ENCODE measurements at places on chromosomes 4 and X. TPM values are rescaled to one million over a fixed set of nuclear protein-coding genes. Genes with fewer than 3 reads are reported as not detected.

Gene DMD
- total RNA-seq, result 9.7 TPM

Gene PGM2
- total RNA-seq, result 28.7 TPM

Gene RASSF6
- total RNA-seq, result not detected

Gene WDR1
- 155 TPM for total RNA-seq

Gene TNIP2
- total RNA-seq, result 26.2 TPM

Gene RBM47
- total RNA-seq, result 0.48 TPM

DNA sequence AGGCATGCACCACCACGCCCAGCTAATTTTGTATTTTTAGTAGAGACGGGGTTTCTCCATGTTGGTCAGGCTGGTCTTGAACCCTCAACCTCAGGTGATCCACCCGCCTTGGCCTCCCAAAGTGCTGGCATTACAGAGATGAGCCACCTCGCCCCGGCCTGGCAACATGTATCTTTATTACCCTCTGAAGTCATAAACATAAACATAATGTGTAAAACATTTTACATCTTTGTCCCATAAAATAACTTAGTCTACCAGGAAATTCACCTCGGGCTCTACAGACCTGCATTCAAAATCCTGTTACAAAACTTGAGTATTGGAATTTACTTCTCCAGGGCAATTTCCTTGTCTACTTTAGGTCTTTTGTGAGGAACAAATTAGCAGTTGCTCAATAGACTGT, 68.1 kb upstream of the DUSP21 start:
- no peaks in the 10 kb centered on the region for H3K4me1 ChIP-seq
- no peaks in the 10 kb centered on the region for H3K27me3 ChIP-seq
- no peak for DNase-seq
- no peak overlapping the region for H3K27ac ChIP-seq
- H3K36me3 ChIP-seq, result peaks cover 2% of the 10 kb centered on the region
- H3K4me3 ChIP-seq, result no peak overlapping the region

- no peak for DNase-seq
- no peaks in the 10 kb centered on the region for H3K27me3 ChIP-seq
- H3K4me1 ChIP-seq, result peaks cover 8% of the 10 kb centered on the region
- H3K27ac ChIP-seq, result no peak overlapping the region
- H3K4me3 ChIP-seq, result no peak overlapping the region
Measured at GRCh38 chr4:187118166-187118565, 394.5 kb upstream of the FAT1 start.

DNA sequence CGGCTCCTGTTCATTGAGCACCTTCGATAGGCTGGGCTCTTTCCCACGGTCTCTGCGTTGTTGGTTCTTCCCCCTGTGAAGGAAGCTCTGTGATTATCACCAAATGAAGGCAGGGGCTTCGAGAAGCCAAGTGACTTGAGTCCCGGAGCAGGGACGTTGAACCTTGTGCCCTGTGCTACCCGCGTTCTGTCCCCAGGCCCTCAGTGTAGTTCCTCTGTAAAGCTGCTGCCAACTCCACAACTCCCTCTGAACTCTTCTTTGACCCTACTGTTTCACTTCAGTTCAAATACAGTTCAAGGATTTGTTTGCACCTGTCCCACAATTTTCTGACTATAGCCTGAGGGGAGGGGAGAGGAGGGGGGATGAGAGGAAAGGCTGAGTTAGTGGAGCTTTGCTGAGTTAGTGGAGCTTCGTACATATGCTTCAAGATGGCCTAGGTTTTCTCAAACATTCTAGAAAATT, 635 bp upstream of the PHF8 start:
- H3K36me3 ChIP-seq, result peaks cover 3% of the 10 kb centered on the region
- H3K27ac ChIP-seq, result peak overlapping the region; percentile 97
- H3K4me1 ChIP-seq, result peaks cover 27% of the 10 kb centered on the region
- DNase-seq, result no peak
- H3K4me3 ChIP-seq, result peak overlapping the region; percentile 99

GRCh38 chrX:118507766-118508165, 12.2 kb downstream of the DOCK11 start:
- no peak overlapping the region for H3K27ac ChIP-seq
- no peak overlapping the region for H3K4me3 ChIP-seq
- H3K4me1 ChIP-seq, result no peaks in the 10 kb centered on the region
- no peaks in the 10 kb centered on the region for H3K27me3 ChIP-seq

DNA sequence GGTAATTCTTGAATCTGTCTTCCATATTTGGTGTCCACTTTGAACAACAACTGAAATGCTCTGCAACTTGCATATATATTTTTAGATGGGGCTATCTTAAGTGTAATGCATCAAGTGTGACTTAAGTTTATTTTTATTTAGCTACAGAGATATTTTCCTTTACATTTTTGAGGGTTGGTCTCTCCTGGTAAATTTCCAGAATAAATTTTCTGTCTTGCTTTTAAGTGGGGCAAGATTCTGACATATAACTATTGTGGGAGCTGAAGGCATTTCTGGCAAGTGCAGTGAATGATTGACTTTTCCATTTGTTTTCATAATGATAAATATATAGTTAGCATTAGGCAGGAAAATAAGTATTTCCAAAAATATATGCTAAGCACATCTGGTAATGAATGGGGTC, 18.8 kb downstream of the UNC5C start:
- no peaks in the 10 kb centered on the region for H3K4me1 ChIP-seq
- no peaks in the 10 kb centered on the region for H3K27me3 ChIP-seq
- no peaks in the 10 kb centered on the region for H3K36me3 ChIP-seq

DNA sequence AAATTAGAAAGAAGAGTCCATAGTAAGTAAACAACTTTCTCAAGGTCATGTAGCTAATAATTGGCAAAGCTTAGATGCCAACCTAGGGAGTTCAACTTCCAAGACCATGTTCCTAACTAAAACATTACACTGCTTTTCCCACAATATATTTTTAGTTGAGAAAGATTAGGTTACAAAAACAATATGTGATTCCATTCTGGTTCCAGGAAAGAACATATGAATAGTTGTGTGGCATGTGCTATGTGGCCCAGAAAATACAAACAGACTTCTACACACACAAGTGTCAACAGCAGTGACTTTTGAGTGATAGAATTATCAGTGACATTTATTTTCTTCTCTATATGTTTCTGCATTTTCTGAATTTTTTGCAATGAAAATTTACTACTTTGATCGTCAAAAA, 62.7 kb upstream of the EDNRA start:
- DNase-seq, result no peak
- no peak overlapping the region for H3K4me3 ChIP-seq
- no peaks in the 10 kb centered on the region for H3K36me3 ChIP-seq
- H3K27ac ChIP-seq, result no peak overlapping the region
- no peaks in the 10 kb centered on the region for H3K4me1 ChIP-seq

- H3K27ac ChIP-seq, result peak within 1 kb of the TSS; percentile 96
- no peaks in the 10 kb centered on the region for H3K36me3 ChIP-seq
- H3K4me1 ChIP-seq, result peaks cover 13% of the 10 kb centered on the region
- H3K4me3 ChIP-seq, result peak within 1 kb of the TSS; percentile 97
- no peaks in the 10 kb centered on the region for H3K27me3 ChIP-seq
Measured at GRCh38 chr4:157075811-157076577, at the start of gene GLRB. GLRB (plus strand) TSS chr4:157076150; CDS start chr4:157078025, 1,875 bp downstream.

GRCh38 chr4:1241466-1241935, 7.4 kb downstream of the CTBP1 start:
- H3K4me1 ChIP-seq, result peaks cover 15% of the 10 kb centered on the region
- H3K4me3 ChIP-seq, result peak overlapping the region; percentile 41
- H3K27me3 ChIP-seq, result no peaks in the 10 kb centered on the region
- no peak for DNase-seq
- no peak overlapping the region for H3K27ac ChIP-seq

DNA sequence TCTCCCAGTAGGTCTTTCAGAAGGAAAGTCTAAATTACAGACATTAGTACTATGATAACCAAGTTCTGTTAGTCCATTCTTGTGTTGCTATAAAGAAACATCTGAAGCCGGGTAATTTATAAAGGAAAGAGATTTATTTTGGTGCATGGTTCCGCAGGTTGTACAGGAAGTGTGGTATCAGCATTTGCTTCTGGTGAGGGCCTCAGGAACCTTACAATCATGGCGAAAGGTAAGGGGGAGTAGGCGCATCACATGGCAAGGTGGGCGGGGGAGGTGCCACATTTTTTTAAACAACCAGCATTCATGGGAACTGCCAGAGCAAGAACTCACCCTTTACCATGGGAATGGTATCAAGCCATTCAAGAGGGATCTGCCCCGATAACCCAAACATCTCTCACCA, 26.2 kb upstream of the USP46 start:
- DNase-seq, result no peak
- H3K4me3 ChIP-seq, result no peak overlapping the region
- H3K36me3 ChIP-seq, result no peaks in the 10 kb centered on the region
- H3K27ac ChIP-seq, result no peak overlapping the region

DNA sequence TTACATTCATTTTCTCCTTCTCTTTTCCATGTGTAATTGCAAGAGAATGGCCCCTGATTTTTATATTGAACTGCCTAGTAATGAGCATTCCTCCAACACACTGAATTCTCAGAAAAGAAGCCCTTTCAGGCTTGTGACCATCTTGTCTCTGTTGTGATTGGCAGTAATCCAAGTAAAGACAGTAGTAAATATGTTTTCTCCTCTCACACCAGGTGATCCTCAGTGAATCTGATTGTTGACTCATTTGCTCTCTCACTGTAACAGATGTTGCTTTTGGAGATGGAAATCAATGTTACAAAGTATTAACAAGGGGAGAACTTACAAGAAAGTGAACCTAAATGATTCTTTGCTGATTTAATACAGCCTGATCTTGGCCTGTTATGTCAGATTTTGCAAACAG, 271.0 kb downstream of the AFF2 start:
- no peaks in the 10 kb centered on the region for H3K4me1 ChIP-seq
- no peak overlapping the region for H3K4me3 ChIP-seq
- no peak for DNase-seq
- H3K36me3 ChIP-seq, result peaks cover 5% of the 10 kb centered on the region
- no peak overlapping the region for H3K27ac ChIP-seq

DNA sequence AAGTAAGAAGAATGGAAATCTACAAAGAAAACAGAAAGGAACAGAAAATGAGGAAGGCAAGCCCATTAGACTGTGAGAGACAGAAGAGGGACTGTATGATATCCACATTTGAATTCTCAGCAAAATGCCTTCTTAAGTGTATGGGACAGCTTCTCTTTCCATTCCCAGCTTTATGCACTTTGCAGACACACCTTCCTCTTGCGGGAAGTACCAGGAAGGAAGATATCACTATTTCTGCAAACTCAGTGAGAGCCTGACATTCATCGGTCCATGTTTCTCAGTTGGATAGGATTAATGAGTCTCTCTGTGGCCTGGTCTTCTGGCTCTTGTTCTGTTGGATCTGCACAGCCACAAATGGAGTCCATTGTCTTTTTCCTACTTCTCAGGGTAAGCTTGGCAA, 31.6 kb upstream of the DHX15 start:
- H3K27me3 ChIP-seq, result no peaks in the 10 kb centered on the region
- no peak overlapping the region for H3K4me3 ChIP-seq
- no peak overlapping the region for H3K27ac ChIP-seq

- H3K36me3 ChIP-seq, result no peaks in the 10 kb centered on the region
- H3K4me1 ChIP-seq, result peaks cover 3% of the 10 kb centered on the region
- no peaks in the 10 kb centered on the region for H3K27me3 ChIP-seq
- H3K27ac ChIP-seq, result no peak overlapping the region
Measured at GRCh38 chr4:77845400-77845799, 17.2 kb upstream of the MRPL1 start.

DNA sequence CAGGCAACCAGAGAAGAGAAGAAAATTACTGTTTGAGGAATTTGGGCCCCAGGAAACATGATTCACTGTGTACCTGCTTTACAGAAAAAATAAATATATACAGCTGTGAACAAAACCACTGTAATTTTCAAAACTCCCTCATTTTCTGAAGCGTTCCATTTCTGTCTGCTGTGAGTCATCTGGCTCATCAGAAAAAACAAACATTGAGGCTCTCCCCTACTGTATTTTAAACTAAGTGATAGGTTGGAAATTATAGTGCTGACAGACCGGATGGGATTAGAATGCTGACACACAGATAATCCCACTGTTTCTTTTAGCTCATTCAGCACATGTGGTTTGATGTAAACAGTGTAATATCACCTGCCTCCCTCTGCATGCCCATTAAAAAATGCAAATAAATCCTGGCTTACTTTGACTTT, 847.0 kb downstream of the TRIML1 start:
- no peak for DNase-seq
- H3K27ac ChIP-seq, result no peak overlapping the region
- H3K4me1 ChIP-seq, result no peaks in the 10 kb centered on the region

GRCh38 chr4:1592068-1592708, 91.9 kb downstream of the FAM53A start:
- no peak for DNase-seq
- peaks cover 16% of the 10 kb centered on the region for H3K27me3 ChIP-seq
- no peak overlapping the region for H3K4me3 ChIP-seq
- H3K36me3 ChIP-seq, result no peaks in the 10 kb centered on the region
- H3K4me1 ChIP-seq, result peaks cover 11% of the 10 kb centered on the region

- no peaks in the 10 kb centered on the region for H3K4me1 ChIP-seq
- no peak for DNase-seq
- H3K27me3 ChIP-seq, result no peaks in the 10 kb centered on the region
- no peak overlapping the region for H3K4me3 ChIP-seq
- H3K27ac ChIP-seq, result no peak overlapping the region
Measured at GRCh38 chr4:14059006-14059405, 431.5 kb upstream of the BOD1L1 start.

- no peaks in the 10 kb centered on the region for H3K36me3 ChIP-seq
- H3K4me3 ChIP-seq, result no peak overlapping the region
- H3K4me1 ChIP-seq, result no peaks in the 10 kb centered on the region
- no peak overlapping the region for H3K27ac ChIP-seq
- DNase-seq, result no peak
Measured at GRCh38 chrX:46755671-46756070, 3.2 kb downstream of the SLC9A7 start.

DNA sequence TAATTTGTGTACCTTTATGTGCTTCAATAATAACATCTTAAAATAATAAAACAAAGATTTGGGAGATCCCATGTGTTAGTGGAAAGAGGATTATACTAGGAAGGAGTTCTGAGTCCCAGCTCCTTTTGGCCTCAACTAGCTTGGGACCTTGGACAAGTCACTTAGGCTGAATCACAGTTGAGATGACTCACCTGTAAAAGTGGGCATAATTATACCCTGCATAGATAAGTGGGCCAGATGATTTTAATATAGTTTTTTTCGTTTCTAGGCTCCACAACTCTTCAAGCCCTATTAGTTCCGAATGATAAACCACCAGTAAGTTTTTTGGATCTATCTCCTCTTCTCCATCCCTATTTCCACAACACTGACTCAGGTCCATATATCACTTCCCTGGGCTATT, 131.8 kb downstream of the ENOX2 start:
- peaks cover 31% of the 10 kb centered on the region for H3K4me1 ChIP-seq
- H3K4me3 ChIP-seq, result no peak overlapping the region
- no peaks in the 10 kb centered on the region for H3K36me3 ChIP-seq
- DNase-seq, result no peak
- H3K27ac ChIP-seq, result no peak overlapping the region

DNA sequence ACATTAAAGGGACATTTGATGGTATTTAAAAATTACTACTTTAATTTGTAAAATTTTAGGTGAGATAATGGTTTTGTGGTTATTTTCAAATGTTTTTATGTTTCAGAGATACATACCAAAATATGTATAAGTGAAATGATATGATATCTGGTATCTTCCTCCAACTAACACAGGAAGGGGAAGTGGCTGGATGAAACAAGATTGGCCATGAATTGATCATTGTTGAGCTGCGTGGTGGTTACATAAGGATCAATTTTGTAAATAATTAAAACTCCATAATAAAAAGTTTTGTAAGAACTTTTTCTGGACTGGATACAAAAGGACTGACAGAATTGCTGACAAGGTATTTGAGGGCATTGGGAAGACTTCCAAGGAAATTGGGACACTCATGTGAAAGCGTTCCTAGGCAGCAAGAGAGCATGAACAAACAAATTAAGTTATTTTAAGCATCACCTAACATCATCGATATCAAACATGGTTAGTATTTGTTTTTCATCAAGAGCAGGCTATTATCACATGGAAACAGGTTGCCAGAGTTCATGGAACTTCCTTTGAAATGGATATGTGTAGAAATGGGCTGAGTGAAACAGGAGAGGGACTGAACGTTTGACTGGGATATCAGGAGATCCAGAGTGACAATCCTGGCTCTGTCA, 4.4 kb upstream of the PGM2 start:
- peak overlapping the region; percentile 5 for H3K4me3 ChIP-seq
- H3K4me1 ChIP-seq, result peaks cover 14% of the 10 kb centered on the region
- H3K27me3 ChIP-seq, result peaks cover 9% of the 10 kb centered on the region
- no peak for DNase-seq
